ENCODE measurements at places on chromosomes 5 and 9. TPM values are rescaled to one million over a fixed set of nuclear protein-coding genes. Genes with fewer than 3 reads are reported as not detected.

BRINP1 gene
- 1.5 TPM for total RNA-seq

DNA sequence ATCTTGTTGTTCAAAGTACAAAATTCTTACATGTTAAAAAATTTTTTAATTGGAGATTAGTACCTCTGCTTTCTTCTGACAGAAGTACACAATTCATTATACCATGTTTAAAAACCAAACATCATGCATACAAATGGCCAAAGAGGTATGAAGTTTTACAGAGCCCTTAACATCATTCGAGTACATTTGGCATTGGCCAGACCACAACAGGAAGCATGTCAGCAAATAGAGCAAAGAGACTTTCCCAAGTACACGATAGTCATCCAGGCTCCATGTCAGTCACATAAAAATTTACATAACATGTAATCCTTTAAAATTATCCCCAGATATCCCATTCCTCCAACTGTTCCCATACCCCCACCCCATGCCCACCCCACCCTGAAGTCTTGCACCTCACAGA, 22.5 kb downstream of the HMGCS1 start:
- no peak for DNase-seq

SERF1B gene
- 28.0 TPM for total RNA-seq

- DNase-seq = no peak
These were observed 48.7 kb downstream of the RICTOR start for GRCh38 chr5:39025456-39025855.

GRCh38 chr9:116870566-116870965, 183.5 kb downstream of the TRIM32 start:
- peak; percentile 99 for DNase-seq

SLC45A2 gene
- not detected for total RNA-seq

DNA sequence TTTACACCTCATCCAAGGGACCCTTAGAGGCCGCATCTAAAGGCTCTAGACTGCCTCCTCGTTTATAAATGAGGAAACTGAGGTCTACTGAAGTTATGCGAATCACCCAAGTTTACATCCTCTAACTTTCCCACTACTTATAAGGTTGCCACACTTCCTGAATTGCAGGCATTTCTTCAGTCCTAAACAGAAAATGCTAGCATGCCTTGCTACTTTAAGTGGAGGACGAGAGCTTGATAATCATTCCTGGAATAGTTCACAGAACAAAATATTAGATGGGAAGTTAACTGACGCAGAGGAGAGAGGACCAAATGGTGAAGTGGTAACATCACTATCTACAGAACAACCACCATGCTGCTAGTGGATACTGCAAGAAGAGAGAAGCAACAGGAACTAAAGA, 85.8 kb downstream of the GNAQ start:
- no peak for DNase-seq

GRCh38 chr9:21454149-21454548, 13.9 kb downstream of the IFNA1 start:
- peak; percentile 66 for DNase-seq

GRCh38 chr9:4829969-4830368, 37.2 kb downstream of the RCL1 start:
- peak; percentile 44 for DNase-seq

DNA sequence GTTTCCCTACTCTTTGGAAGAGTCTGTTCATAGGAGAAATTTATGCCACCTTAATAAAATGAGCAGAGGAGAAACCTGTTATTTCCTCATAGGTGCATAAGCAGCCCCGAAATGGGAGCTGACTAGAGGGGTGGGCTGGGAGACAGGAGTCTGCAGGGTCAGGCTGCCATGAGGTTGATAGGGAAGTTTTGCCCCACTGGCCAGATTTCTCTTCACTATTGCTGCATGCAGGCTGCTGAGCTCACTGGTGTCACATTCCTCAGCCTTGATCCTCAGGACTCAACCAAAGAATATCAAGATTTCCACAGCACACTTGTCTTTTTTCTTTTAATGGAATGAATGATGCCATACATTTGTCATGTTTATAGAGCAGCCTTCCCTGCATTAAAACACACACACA, 60.7 kb downstream of the BHMT start:
- DNase-seq = no peak

- no peak for DNase-seq
These were observed 124.4 kb upstream of the MSX2 start for GRCh38 chr5:174599992-174600391.

RALGDS gene
- total RNA-seq = 16.0 TPM

DNA sequence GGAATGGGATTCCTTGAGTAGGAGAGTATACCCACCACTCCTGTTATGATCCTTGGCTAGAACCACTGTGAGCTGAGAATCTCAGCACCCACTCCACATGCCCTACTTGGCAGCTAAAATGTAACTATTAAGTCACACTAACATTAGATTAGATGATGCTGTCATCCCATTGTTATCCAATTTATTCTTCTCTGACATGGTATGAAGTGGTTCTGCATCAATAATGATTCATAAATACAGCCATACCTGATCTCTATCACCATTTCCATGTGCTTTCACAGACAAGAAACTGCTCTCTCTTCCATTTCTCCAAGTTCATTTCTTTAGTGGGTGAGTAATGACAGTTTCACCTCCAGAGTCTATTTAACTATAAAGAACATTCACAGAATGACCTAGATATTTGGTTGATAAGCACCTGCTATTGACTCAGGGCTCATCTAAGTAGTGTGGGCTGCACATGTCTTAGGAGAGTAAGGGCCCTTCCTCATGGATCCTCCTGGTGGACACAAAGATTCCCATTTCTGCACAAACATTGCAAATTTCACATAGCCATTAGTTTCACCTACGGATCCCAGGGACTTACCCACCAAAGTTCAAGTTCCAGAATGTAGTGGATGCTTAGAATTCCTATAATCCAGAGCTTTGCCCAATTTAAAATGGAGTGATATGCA, 187.9 kb downstream of the EBF1 start:
- DNase-seq = no peak

ENTPD2 gene
- 0.17 TPM for total RNA-seq

DNA sequence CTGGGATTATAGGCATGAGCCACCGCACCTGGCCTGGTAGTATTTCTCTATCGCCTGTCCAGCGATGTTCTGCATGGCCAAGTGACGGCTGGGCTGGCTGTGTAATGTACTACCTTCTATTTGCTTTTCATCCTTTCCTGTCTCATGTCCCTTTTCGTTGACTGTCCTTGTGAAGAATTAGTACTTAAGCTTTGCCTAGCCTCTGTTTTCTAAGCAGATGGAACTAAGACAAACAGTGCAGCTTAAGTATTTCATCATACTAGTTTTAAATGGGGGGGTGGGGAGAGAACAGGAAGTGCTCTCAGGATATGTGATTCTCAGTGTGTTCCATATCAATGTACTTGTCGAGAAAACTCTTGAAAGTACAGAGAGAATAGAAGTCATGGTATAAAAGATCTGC, 31.7 kb upstream of the CCL21 start:
- DNase-seq = no peak

DNA sequence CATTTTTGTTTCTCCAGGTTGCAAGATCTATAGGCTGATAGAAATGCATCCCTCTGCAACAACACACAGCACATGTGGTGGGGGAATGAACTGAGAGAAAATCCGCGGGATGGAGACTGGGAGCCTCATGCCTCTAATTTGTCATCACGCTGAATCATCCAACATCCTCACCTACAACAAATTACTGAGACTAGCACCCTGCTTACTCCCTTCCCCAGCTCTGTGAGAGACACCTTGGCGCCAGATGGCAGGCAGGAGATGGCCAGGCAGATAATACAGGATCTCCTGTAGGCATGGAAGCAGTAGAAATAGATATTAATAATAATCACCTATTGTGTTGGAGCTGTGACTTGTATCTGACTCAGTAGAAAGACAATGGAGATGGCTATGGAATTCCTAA, 276.9 kb downstream of the SEMA5A start:
- DNase-seq = no peak

- peak; percentile 51 for DNase-seq
These were observed 7.3 kb downstream of the PCDH1 start for GRCh38 chr5:141870871-141871270.

GRCh38 chr9:69120380-69121154, 53.5 kb upstream of the TJP2 start:
- DNase-seq = peak; percentile 75

RPL37 gene
- 168 TPM for total RNA-seq

IFNB1 gene
- not detected for total RNA-seq

DNA sequence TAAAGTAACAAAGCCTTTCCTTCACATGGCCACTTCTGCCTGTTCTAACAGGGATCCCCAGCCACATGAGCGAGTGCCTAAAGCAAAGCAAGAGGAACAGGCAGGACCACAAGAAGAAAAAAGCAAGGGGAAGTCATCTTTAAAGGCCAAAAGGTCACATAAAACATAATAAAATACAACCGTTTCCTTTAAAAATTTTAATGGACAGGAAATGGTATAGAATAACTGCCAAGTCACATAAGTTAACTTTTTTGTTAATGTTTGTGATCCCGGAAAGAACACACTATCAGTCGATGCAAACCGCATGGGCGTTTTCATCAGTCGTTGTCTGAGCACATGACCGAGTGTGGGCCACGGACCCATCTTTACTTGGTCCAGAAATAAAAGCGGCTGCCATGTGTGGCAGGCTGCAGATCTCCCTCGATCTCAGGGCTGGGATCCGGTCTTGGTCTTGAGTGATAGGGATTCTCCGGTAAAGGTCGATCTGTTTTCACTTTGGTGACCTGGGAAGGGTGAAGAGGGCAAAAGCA, 15.6 kb downstream of the NDUFA8 start:
- DNase-seq = no peak

CDC25C gene
- total RNA-seq = 0.35 TPM

GRCh38 chr5:111735583-111736270, 21.3 kb downstream of the NREP start:
- peak; percentile 86 for DNase-seq

DNA sequence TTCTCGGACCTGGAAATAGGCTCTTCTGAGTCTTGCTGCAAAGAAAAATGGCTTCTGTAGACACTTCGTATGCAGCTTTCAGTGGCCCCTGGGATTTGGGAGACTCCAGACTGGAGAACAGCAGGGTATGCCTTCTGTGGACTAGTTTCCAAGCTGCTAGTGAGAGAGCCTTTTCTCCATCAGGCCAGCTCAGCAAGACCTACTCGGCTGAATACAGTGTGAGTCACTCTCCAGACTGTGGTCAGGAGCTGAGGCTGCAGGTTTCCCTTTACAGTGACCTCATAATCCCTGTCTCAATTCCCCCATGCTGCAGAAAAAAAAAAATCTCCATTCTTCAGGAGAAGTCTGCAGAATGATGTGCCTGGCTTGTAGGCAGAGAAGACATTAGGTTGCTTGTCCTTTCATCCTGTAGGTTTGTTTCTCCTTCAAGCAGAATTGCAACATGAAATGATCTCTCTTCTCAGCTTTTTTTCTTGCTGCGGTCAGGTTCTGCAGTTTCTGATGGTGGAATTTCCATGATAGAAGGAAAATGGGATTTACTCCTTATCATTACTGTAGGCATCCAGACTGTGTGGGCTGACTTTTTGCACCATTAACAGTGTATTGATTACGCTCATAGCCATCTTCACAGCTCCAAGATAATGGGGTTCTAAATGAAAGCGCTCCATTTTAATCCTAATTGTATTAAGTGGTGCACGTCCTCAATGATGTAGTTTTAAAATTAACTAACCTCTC, 78.3 kb upstream of the TNFSF8 start:
- DNase-seq = peak; percentile 88

DNA sequence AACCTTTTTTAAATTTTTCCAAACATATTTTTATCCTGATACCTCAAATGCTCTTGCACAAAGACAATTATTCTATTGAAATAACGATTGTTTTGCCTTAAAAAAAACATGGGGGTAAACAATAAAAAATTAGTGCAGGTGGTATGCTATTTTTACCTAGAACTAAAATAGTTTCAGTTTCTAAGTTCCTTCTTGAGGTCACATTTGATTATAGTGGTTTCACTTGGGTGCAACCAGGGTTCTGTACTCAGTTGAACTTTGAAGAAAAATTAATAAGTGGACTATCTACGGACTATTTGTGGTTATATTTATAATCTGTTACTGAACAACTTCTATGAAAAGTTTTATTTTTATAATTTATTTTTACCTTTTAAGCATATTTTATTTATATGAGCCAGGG, 387.1 kb upstream of the IZUMO3 start:
- DNase-seq = no peak

- no peak for DNase-seq
These were observed 166.2 kb downstream of the PAX5 start for GRCh38 chr9:36867672-36868471.

GRCh38 chr9:93245437-93245970, 61.6 kb downstream of the WNK2 start:
- no peak for DNase-seq

- DNase-seq = no peak
These were observed 8.0 kb upstream of the WHRN start for GRCh38 chr9:114513055-114513958.

DNA sequence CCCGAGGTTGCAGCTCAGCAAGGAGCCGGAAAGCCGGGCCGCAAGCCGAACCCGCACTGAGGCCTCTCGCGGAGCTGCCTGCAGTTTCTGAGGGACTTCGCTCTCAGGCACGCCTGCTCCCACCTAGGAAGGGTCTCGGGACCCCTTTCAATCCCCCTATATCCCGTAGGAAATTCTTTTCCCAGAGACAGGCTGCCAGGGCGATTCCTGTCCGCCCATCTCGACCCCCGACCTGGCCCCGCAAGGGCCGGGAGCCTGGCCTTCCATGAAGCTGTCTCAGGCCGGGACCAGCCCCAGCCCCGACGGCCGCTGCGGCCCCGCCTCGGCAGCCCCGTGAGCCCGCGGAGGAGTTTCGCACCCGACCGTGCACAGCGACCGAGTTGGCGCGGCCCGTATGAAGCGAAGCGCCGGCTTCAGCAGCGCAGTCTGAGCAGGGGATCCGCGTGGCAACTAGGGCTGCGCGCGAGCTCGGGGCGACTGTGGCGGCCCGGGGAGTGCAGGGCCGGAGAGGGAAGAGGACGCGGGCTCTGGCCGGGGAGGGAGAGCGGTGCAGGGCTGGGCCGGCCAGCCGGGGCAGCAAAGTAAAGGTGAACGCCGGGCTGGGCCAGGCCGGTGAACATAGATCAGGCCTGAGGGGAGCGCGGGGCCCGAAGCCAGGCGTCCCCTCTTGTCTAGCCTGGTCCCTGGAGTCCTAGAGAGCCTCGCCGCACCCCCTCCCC, 977 bp upstream of the PRDM12 start:
- no peak for DNase-seq

DNA sequence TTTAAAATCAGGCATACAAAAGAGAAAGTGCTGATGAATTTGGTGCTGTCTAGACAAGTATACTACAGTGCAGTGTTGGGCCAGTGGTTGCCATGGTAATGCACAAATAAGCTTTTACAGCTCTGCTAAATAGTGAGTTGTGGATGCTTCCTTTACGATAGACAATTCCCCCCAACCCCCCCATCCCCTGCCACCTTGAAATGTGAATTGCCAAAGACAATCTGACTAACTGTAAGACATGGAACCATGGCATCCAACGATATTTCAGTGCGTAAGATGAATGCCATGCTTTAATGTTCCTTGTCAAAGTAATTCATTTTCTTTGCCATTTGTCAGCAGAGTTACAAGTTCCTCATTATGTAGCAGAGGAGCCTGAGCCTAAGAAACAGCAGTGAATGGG, 91.5 kb upstream of the NREP start:
- DNase-seq = peak; percentile 30

GRCh38 chr5:50963971-50964745, 297.7 kb downstream of the PARP8 start:
- no peak for DNase-seq

SLC46A2 gene
- total RNA-seq = not detected

MSX2 gene
- total RNA-seq = 1.1 TPM

Data from renal cortical epithelial cell (primary cell).